CD4-positive, alpha-beta T cell treated with Interleukin-1 beta for 1 hour (primary cell): ENCODE measurements at places on chromosomes 12 and 14.

DNA sequence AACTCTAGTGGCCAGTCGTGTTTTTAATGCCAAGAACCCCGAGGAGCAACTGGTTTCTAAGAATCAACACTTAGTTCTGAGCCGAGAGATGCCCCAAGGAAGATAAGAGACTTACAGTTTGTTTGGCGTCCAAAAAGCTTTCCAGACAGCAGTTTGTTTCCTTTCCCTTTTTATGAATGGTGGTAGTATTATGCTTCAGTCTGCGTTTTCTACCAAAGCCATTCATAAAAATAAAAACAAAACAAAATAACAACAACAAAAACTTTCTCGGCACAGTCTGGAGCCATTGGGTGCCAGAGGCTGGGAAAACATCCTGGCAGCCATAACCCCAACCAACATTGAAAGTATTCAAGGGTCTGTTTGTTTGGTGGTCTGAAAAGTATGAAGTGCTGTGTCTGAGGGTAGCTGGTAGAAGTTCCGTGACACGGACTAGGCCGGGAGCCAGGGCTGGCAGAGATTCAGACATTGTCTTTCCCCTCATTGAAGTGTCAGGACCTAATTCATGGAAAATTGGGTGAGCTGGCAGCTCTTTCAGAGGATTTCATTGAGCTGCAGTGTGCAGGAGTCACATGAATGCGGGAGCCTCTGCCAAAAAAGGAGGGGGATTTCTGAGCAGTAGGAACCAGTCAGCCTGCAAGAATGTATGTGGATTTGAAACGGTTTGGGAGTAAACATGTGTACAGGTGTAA is 124.2 kb downstream of the HMGA2 start:
- DNase-seq = no peak

DNA sequence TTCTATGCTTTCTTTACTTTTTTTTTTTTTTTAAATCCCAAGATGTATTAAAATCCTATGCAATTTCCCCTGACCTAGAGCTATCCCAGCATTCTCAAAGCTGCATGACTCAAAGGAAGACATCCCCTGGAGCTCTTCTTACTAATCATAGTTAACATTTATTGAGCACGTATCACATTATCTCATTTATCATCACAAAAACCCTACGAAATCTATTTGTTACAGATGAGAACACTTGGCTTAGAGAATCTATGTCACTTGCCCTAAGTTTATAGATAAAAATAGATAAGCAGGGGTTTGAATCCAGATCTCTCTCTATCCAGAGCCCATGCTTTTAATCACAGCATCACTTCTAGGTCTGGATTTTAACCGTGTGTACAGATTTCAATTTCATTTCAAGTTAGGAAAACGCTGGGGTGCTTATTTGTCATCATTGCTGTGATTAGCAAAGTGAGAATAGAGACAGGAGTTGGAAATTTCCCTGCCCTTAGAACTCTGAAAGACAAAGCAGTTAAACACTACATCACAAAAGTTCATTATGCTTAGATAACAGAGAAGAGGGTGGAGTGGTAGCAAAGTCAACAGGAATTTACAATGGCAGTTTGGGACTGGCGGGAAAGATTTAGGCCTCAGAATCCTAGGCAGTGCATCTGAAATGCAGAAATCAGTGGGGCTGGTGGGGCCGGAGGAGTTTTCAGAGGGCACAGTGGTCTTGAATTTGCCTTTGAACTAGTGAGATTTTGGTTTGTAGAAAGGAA is 177.7 kb upstream of the FRMD6 start:
- DNase-seq = no peak

GRCh38 chr14:87632796-87633195 is 360.2 kb downstream of the GALC start:
- no peak for DNase-seq

GRCh38 chr14:73245480-73246325 is 8.4 kb downstream of the PAPLN start:
- DNase-seq = peak; percentile 44

- DNase-seq = no peak
These were observed 8.0 kb upstream of the SERPINA12 start for GRCh38 chr14:94517248-94517640.

DNA sequence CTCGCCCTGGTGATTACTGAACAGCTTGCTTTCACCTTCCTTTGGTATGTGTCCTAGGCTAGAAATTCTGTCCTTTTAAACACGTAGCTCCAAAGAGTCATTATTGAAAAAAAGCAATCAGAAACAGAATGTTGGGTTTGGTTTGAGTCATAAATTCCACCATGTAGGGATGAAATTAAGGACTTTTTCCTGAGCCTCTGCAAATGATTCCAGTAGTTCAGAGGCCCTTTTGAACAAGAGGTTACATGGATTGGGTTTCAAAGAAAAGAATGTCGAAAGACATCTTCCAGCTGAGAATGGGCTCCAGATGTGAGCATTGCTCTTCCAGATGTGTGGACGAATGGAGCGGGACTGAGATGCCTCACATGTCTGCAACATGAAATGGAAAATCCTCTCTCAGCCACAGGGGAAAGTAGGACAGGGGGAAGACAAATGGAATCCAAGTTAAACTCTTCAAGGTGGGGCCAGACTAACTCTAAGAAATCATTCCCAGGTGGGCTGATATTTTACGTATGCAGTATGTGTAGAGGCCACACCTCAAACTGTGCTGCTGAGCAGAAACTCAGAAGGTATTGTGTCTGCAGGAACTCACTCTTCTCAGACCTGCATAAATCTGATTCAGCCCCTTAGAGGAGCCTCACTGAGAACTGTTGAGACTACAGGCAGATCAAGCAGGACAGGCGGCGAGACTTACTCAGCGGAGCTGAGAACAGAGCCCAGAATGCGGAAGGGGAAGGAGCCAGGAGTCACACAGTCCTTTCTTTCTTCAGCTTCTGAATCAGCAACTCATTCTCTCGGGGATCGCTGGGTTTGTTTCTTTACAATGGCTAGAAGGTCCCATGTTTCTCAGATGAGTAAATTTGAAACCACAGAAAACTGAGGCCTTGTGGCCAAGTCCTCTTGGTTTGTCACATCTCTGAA is 23.3 kb upstream of the EMP1 start:
- peak; percentile 49 for DNase-seq

- DNase-seq = no peak
These were observed 53.6 kb downstream of the C12orf42 start for GRCh38 chr12:103442182-103442555.

GRCh38 chr12:94289461-94290312 is 141.3 kb downstream of the PLXNC1 start:
- DNase-seq = no peak
